ENCODE measurements at places on chromosomes 5 and 9. TPM values are rescaled to one million over a fixed set of nuclear protein-coding genes. Genes with fewer than 3 reads are reported as not detected.

SLC46A2 gene
- total RNA-seq = not detected

PCDHGA2 gene
- total RNA-seq = 7.8 TPM

GPR150 gene
- 0.14 TPM for total RNA-seq

MPDZ gene
- total RNA-seq = 70.7 TPM

DNA sequence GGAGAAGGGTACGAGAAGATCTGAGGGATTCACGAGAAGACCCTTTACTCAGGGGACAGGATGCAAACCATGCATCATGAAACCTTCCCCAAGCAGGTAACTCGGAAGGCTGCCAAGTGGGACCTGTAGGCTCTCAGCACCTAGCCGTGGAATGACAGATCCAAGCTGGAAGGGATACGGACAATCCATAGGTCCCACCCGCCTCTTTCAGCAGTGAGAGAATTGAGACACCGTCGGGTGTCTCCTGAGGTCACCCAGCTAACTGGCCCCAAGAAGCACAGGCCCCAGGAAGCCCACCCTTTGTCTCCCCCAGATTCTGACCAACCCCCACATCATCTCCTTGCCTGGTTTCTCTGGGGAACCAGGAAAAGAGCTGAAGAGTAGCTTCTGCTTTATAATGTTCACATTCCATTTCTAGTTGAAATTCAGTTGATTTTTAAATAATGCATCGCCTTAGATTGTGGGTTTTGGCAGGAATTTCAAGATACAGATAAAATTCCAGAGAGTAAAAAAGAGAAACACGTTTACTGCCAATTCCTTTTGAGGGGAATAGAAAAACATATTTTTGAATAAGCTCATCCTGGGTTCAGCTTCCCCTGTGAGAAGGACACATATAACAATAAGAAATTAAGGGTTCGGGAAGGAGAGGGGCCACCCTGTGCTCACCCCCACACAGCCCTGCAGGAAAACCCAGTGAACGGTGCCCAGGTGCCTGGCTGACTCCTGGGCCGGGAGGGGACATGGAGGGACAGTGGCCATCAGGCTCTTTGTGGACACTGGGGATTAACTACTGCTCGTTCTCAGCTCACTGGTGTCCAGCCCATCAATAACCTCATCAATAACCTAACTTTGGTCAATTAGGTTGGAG is 51.1 kb downstream of the NSUN2 start:
- DNase-seq = no peak

DNA sequence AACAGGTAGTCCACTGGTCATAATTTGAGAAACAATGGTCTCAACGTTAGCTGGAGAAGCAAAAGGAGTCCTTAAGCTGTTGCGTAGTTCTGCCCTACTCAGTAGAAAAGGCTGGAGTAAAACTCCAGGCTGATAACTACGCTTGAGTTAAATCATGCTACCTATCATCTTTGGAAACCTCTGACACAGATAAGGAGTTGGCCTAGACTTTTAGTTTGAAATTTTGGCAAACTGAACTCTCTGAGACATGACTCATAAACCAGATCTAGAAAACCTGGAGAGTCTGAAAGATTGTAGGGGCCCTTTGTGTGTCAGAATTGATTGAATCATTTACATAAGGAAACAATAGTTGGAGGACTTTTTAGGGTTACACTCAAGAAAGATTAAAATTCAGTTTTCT is 26.3 kb downstream of the NMUR2 start:
- DNase-seq = no peak

GRCh38 chr5:169860585-169860984 is 119.7 kb downstream of the INSYN2B start:
- no peak for DNase-seq

DNA sequence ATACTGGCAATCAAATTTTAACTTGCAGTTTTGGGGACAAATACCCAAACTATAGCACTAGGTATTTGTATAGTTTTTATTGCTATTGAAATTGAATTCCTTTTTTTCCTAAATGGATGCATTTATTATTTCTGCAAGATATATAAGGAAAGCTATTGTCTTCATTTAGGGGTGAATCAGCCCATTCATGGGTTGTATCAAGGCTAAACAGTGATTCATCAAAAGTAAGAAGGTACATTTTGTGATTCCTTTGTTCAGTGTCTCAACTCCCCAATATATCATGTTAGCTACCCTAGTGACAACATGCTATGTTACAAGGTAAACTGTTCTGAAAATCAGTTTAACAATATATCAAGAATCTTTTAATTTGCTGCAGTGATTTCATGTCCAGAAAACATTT is 185.7 kb downstream of the PLK2 start:
- DNase-seq = no peak

DNA sequence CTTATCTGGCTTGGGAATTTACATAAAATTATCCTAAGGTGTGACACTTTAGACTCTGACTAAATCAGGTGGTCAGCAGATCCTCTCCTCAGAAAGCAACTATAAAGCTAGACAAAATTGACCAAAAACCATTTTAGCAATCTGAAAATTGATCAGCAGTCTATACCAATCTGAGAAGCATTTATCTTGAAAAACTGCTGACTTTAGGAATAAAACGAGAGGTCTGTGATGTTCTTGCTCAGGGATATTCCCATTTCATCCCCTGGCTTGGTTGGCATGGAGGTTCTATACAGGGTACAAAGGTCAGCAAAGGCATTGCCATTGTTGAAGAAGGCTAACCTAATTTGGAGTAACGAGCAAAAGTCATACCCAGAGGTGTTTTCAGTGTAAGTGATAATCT is 11.7 kb downstream of the SPINK5 start:
- DNase-seq = no peak
